ENCODE measurements at places on chromosomes 1 and 21.

DNA sequence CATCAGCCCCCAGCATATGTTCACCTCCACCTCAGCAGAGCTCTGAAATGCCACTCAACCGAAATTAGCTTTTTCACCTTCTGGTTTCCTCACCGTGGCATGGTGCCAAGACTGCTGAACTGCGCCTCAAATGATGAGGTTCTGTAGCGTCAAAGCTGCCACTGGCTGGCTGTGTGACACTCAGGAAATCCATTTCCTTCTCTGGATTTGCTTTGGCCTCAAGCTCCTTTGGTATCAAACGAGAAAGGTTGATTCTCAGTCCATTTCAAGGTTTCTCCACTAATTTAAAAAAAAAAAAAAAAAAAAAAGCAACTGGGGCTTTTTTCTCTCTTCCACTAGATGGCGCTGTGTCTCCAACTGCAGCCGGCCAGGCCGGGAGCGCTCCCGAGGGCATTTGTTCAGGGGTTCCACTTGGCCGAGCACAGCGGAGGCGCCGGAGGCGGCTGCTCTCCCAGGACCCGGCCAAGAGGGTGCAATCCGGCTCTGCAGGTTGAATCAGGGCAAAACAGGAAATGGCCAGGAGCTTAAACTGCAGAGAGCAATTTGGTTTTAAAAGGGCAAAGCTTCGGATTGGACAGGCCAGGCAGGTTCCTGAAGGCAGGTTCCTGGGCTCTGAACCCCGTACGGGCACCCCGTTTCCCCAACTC, 26.5 kb upstream of the PLA2G2C start:
- DNase-seq = peak; percentile 28

DNA sequence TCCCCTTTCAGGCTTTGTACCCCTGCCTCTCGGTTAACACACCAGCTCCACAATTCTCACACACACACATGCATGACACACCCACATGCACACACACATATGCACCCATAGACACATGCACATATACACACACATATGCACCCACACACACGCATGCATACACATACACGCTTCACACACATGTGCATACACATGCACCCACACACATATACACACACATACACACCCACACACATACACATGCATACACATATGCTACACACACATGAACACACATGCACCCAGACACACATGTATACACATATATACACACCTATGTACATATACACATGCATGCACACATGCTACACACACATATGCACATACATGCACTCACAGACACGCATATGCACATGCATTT, 61.7 kb upstream of the SLC25A33 start:
- DNase-seq = no peak

GRCh38 chr1:172766462-172766861, 107.6 kb downstream of the FASLG start:
- no peak for DNase-seq

DNA sequence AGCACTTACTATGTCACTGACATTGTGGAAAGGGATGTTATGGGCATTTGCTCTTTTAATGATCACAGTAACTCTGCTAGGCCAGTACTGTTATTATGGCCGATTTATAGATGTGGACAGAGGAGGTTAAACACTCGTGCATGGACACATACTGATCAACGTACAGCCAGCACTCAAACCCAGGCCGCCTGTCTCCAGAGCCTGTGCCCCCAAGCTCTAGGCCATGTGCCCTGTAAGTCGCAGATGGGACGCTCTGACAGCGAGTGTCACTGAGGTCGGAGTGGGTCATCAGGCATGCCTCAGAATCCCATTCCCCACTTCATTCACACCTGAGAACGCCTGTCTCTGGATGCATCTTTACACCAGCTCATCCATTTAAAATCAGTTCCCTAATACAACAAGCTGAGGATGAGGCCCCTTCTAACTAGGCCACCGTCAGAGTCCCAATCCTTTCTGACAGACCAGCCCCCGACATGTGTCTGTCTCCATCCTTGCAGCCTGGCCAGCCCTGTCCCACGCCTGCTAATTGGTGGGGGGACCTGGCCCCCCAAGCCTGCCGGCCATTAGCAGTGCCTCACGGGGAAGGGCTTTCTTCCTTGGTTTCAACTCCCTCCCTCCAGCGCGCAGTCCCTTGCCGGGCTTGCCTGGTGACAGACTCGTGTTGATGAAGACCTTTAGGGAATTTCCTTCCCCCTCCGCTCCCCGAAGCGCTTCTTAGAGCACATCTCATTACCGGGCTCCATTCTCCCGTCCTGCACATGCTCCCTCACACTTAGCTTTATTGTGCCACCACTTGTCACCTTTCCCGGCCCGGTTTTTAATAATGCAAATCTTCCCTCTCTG, 436.8 kb downstream of the KIF26B start:
- DNase-seq = no peak

GRCh38 chr1:218572050-218572449, 226.9 kb downstream of the TGFB2 start:
- DNase-seq = no peak

DNA sequence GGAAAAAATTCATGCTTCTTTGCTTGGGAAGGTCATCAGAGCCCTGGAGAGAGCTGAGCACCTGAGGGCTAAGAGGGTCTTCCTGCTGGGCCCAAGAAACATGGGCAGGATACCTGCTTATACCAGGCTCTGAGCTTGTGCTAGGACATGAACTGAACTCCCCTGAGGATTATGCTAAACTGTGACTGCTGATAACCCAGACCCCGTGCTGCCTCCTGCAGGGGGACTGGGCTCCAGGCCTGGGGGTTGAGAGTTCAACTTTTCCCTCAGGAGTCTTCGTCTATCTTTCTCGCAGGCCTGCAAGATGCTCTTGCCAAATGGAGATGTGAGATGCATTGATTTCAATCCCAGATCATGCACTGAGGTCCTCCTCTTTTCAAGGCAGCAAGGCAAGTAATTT, 368.5 kb downstream of the HHAT start:
- DNase-seq = no peak

GRCh38 chr1:1470626-1471388, 758 bp upstream of the ATAD3B start:
- no peak for DNase-seq

GRCh38 chr21:36966821-36967768, 626 bp upstream of the HLCS start:
- no peak for DNase-seq

DNA sequence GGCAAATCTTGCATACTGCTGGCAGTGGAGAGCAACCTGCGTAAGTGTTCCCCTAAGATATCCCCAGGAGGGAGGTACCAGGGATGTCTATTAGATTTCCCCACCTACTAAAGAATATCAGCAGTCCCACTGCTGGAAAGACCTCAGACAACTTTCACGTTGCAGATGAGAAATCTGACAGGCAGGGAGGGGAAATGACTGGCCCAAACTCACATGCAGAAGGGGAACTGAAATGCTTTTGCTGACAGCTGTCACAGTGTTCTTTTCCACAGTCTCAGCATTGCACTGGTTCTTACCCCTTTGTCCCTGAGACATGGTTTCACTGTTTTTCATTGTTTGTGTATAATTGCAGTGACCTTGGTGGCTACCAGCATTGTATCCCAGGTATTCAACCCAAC, 84.8 kb upstream of the ATP1A1 start:
- DNase-seq = no peak

DNA sequence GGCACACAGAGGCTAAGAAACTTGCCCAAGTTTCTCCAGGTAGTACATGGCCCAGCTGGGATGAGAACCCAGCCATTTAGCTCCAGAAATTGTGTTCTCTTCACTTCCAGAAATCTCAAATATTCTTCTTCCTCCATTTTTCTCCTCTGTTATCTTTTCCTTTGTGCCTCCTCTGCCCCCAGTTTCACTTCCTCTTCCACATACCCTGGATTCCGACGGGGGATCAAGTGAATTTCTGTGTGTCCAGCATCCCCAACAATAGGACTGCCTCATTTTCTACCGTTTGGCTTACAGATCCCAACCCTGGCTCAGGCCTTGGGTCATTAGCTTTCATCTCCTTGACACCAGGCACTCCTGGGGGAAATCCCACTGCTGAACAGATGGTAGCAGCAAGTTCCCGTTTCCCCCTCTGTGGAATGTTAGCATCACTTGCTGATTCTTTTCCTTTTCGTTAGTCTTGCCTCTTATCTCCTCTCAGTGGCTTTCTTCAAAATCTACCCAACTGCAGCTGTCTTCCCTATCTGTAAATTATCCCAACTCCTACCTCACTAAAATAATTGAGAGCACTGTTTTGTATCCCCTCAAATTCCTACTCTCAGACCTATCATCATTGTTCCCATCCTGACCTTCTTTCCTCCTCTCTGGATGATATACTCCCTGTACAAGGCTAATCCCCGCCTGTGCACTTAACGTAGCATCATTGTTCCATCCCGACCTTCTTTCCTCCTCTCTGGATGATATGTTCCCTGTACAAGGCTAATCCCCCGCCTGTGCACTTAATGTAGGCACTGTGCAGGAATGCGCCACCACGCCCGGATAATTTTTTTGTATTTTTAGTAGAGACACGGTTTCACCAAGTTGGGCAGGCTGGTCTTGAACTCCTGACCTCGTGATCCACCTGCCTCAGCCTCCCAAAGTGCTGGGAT, 36.5 kb downstream of the SCCPDH start:
- DNase-seq = no peak

- DNase-seq = peak; percentile 38
Measured at GRCh38 chr21:36113647-36114428, 21.0 kb upstream of the CBR3 start.

DNA sequence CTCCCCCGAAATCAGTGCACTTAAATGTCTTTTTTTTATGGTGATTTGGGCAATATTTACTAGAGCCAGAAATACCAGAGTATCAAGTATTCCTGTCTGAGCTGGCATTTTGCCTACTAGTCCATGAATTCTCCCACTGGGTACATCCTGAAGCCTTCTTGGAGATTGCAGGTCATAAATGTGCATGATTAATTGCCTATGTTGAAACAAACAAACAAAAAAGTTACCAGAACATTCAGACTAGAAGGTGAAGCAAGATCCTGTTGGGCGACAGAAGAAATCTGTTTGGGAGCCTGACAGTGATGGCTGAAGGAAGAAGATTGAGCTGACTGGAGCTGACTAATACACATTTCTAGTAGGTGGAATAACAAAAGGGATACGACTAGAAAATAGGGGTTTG, 127.4 kb upstream of the NRIP1 start:
- DNase-seq = no peak

DNA sequence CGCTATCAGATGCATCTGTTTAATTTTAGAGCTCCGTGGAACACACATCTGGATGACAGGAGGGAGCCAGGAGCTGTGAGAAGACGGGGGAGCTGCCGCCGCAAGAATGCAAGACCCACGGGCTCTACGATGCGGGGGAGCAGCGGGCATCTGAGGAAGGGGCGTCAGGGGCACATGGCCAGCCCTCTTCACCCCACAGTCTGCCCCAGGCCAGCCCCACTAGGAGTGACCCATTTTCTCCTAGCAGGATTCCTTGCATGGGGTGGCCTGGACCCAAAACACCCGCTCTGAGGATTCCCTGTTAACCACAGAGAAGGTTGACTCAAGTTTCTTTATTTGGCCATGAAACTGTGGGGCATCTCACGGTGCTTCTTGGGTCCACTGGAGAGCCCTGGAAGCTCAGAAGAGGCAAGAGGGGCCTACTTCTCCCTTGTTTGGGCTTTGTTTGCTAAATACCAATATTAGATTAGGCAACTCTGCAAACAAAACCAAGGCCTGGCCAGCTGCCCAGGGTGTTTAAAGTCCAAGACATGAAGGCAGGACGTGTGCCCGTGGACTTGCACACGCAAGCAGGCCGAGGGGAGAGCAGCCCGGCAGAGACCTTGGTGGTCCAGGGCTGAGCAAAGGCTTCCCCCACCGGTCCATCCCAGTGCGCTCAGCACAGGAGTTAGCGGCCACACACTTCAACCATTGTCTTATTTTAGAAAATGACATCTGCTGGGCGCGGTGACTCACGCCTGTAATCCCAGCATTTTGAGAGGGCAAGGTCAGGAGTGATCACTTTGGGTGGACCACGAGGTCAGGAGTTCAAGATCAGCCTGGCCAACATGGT, 89.8 kb downstream of the DHRS3 start:
- no peak for DNase-seq

DNA sequence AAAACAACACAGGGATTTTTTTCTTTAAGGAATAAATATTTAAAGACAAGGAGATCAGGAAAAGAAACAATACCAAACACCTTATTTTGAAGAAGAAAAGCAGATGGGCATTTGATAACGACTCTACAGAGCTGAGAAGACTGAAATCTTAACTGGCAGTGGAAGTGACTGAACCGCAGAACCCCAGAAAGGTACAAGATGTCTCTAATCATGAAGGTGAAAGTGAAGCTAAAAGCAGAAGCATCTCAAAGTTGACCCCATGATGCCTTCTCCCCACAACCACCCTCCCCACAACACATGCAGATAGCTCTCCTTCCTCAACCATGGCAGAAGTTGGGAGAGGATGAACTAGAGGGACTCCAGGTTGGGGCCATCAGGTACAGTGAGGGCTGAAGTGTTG, 129.6 kb downstream of the ZNF648 start:
- no peak for DNase-seq

DNA sequence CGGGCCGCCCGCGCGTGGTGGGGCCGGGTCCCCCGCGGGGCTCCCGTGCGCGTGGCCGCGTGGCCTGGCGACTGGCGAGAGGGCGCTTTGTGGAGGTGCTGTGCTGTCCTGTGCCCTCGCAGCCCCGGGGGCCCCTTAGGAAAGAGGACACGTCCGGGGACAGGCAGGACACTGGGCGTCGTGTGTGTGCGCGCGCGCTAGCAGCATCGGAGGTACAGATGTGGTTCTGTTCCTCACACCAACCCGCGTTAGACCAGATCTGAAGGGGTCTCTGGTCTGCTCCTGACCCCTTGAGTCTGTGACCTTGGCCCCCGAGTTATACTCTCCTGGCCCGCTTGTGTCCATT, 489 bp downstream of the ACTN2 start:
- DNase-seq = no peak

GRCh38 chr1:923131-923990, at the start of gene SAMD11:
SAMD11 (plus strand) TSS chr1:923923; CDS start chr1:924432, 509 bp downstream.
- DNase-seq = peak; percentile 48
